Activated CD4-positive, alpha-beta T cell treated with anti-CD3 and anti-CD28 coated beads, Interleukin-2, amount 10 ng/mL, durations not matched to agents 24 days and 14 days (primary cell): ENCODE measurements at places on chromosomes 13 and 19. TPM values are rescaled to one million over a fixed set of nuclear protein-coding genes. Genes with fewer than 3 reads are reported as not detected.

- DNase-seq, result no peak
Measured at GRCh38 chr13:88840085-88840484, 1168.9 kb downstream of the SLITRK5 start.

DNA sequence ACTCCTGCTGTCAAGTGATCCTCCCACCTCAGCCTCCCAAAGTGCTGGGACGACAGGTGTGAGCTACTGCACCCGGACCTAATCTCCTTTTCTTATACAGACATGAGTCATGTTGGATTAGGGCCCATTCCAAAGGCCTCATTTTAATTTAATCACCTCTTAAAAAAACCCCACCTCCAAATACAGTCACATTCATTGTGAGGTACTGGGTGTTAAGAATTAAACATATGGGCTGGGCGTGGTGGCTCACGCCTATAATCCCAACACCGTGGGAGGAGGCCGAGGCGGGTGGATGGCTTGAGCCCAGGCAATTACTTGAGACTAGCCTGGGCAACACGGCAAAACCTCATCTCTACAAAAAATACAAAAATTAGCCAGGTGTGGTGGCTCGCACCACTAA is 46.6 kb downstream of the PIN1 start:
- no peak for DNase-seq

DNA sequence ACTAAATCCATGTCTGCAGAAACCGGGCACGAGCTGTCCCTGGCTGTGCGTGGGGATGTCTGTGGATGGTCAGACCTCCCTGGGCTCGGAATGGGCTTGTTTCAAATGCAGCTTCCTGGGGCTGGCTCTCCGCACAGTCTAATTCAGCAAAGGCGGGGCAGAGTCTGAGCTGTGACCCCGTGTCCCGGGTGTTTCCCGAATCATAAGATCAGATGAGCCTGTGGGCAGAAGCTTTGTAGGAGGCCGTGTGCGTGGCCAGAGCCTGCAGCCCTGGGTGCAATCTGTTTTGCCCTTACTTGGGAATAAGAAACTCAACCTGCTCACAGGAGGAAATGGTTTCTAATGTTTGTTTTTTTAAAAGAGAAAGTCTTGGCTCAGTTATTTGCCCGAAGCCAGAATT is 13.9 kb upstream of the GNA11 start:
- no peak for DNase-seq

GRCh38 chr19:2112516-2113320 is 16.0 kb downstream of the IZUMO4 start:
- DNase-seq, result no peak

- DNase-seq, result no peak
Measured at GRCh38 chr13:47843005-47843404, 158.1 kb downstream of the SUCLA2 start.

- no peak for DNase-seq
Measured at GRCh38 chr13:107088061-107088460, 520.1 kb upstream of the ARGLU1 start.

- peak; percentile 82 for DNase-seq
Measured at GRCh38 chr13:44273991-44274770, 99.4 kb upstream of the SERP2 start.

GRCh38 chr19:3220576-3220975 is 3.9 kb upstream of the CELF5 start:
- DNase-seq, result no peak

DNA sequence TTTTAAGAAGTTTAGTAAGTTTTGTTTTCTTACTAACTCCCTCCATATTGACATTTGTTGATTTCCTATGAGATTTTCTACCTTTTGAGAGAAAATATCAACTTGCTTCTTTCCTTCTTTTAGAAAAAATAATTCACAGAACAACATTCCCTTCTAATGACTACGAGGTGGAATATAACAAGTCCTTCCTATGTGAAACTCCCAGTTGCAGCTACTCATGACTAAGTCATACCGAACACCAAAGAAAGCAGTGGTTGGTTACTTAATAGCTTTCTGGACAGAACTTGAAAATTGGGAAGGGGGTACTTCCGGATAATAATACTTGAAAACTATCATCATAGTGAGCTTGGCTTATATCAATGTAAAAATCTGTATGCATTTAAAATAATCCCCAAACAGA is 144.8 kb downstream of the DACH1 start:
- no peak for DNase-seq

GRCh38 chr19:30450835-30451321 is 78.7 kb downstream of the ZNF536 start:
- DNase-seq, result no peak

GRCh38 chr13:86591862-86592261 is 792.6 kb upstream of the SLITRK6 start:
- no peak for DNase-seq

DNA sequence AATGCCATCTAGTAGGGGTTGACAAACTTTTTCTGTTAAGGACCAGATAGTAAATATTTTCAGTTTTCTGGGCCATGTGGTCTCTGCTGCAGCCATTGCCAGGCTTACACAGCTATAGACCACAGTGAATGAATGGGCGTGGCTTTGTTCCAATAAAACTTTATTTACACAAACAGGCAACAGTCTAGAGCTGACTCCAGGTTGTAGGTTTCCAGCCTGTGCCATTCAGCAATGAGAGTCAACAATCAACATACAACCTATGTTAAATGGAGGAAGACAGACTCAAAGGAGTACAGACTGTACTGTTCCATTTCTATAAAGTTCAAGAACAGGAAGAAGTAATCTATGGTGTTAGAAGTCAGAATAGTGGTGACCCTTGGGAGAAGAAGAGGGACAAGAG is 15.2 kb upstream of the IZUMO2 start:
- DNase-seq, result no peak

GRCh38 chr13:42929886-42930535 is 62.0 kb downstream of the EPSTI1 start:
- DNase-seq, result peak; percentile 16

DNA sequence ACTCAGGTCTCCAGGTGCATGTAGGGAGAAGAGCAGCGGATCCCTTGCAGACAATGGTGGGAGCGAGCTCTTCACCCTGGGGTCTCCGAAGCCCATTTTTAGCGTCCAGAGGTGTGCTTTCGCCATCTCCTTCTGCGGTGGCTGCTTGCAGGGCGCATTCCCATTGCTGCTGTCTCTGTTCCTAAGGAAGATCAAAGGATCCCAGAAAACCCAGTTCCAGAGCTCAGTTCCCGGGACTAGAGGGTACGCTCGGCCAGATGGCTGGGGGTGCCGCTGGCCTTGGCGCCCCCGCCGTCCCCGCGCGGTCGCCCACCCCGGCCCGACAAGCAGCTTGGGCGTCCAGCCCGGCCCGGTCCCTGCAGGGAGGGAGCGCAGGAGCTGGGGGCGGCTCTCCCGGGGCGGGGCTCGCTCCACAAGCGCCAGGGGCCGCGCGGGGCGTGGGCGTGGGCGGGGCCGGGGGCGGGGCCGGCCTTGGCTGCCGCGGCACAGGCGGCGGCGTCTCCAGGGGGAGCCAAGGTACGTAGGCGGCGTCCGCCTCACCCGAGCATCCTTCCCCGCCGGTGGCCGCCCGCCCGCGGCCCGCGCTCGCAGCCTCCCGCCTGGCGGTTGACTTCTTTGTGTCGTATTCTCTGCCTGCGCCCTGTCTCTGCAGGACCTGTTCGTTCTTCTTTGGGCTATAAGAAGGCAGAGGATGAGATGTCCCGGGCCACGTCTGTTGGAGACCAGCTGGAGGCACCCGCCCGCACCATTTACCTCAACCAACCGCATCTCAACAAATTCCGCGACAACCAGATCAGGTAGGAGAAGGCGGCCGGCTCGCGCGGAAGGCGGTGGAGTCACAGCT is 96.8 kb downstream of the ATP8A2 start:
- DNase-seq, result peak; percentile 59

GRCh38 chr13:99301913-99302636 is 5.1 kb downstream of the GPR183 start:
- DNase-seq, result no peak

- DNase-seq, result no peak
Measured at GRCh38 chr19:51372021-51372648, 319 bp downstream of the NKG7 start.

DNA sequence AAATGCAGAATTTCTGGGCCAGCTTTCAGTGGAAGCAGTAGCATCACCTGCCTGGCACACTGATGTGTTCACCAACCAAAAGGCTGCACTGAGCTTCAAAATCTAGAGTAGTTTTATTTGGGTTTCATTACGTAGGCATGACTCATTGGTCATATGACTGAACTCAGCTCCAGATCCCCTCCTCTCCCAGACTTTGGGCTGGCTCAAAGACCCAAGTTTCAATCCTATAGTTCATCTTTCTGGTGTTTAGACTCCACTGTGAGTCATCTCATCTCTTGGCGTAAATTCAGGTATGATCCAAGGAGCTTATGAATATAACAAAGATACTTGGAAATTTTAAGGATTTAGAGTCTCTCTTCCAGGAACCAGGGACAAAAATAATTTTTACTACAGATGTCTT is 17.7 kb downstream of the ZMYM5 start:
- no peak for DNase-seq

GRCh38 chr19:44608391-44608821 is 5.0 kb upstream of the IGSF23 start:
- no peak for DNase-seq

DNA sequence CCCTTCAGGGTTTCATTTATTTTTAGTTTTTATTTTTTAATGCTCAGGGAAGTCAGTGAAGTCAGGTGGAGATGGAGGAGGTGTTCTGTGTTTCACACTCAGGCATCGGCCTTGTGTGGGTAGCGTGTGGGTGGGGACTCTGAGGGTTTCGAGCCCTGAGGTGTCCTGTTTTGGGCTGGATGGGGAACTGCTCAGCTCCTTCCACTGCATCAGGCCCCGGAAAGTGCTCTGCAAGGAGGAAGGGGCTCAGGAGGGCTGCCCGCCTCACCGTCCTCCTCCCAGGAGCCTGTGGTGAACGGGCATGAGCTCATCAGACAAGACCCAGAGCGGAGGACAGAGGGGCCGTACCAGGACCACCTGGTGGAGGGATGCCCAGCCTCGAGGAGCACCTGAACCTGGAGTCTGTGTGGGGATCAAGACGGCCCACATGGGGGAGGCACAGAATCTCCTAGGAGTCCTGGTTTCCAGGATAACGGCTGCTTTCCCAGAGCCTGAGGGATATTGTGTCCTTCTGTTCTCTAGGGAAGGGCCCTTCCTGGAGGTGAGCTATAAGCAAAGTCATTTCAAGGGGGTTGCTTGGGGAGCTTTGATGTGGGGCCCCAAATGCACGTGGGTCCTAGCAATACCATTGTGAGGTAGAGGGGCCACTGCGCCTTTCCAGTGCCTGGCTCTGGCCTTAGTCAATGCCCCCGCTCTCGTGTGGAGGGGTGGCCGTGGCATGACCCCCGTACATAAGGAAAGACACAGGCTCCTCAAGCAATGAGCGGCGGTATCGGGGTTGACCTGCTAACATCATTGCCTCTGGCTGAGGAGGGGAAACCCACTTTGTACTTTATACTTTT is 13.5 kb upstream of the GAS6 start:
- no peak for DNase-seq

GRCh38 chr13:70630247-70630646 is 522.0 kb upstream of the KLHL1 start:
- DNase-seq, result no peak

GRCh38 chr13:114065926-114066774 is 66.3 kb downstream of the RASA3 start:
- no peak for DNase-seq

GRCh38 chr13:63901630-63902029 is 2486.0 kb upstream of the PCDH20 start:
- DNase-seq, result no peak

DNA sequence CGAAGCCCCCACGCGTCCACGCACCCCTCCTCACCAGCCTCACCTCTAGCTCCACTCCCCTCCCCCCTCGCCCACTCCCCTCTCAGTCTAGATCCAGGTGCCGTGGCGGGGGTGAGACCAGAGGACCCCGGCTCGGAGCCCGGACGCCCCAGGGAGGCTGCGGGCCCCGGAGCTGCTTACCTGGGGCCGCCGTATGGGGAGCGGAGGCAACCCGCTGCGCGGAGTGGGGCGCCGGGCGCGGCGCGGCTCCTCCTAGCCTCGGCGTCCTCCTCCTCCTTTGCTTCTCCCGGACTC is 353 bp downstream of the ENOX1 start:
- DNase-seq, result no peak

- no peak for DNase-seq
Measured at GRCh38 chr19:42327381-42327780, 1.9 kb downstream of the MEGF8 start.

DNA sequence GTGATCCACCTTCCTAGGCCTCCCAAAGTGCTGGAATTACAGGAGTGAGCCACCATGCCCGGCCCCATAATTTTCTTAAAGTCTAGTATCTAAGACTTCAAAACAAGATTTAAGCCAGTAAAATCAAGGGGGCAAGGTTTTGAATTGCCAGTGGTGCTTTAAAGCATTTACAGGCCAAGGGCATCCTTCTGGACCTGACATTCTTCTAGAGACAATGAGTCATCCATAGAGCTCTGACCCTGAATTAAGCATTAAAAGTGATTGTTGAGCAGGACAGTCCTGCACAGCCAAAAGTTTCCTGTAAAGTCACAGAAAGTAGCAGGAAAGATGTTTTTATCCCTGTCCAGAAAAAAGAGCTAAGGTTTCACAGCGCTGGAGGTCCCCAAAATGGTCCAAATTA is 50.9 kb upstream of the ATP12A start:
- no peak for DNase-seq

DNA sequence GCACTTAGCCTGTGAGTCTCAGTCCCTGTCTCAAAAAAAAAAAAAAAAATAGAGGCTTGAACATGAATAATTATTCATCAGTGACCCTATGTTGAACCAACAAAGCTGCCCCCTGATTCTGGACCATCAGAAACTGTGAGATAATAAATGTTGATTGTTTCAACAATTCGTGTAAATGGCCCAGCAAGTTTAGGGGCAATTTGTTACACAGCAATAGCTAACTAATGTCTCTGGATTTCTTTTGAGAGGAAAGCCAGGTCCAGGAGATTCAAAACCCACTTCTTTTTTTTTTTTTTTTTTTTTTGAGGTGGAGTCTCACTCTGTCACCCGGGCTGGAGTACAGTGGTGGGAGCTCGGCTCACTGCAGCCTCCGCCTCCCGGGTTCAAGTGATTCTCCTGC is 12.5 kb upstream of the TLE6 start:
- DNase-seq, result no peak

GRCh38 chr19:41792513-41793413 is 3.6 kb upstream of the CEACAM3 start:
- peak; percentile 89 for DNase-seq

Gene ZNF211
- 7.7 and 10.0 TPM in 2 replicates for total RNA-seq

Gene GJB6
- 0.91 and 1.2 TPM in 2 replicates for total RNA-seq

Gene CEACAM4
- not detected in 2 replicates for total RNA-seq

Gene ZNF610
- 0.12 and 0.85 TPM in 2 replicates for total RNA-seq

Gene BICRA
- 10.5 and 11.9 TPM in 2 replicates for total RNA-seq

Gene PPP2R1A
- total RNA-seq, result 226 and 237 TPM in 2 replicates

Gene ZIC5
- not detected in 2 replicates for total RNA-seq

Gene ZNF534
- not detected in 2 replicates for total RNA-seq

Gene CDX2
- total RNA-seq, result not detected in 2 replicates

Gene EBPL
- 49.0 and 52.3 TPM in 2 replicates for total RNA-seq

Gene KLK3
- total RNA-seq, result not detected in 2 replicates

Gene CYSLTR2
- total RNA-seq, result 0.90 and 1.1 TPM in 2 replicates

Gene FAM83E
- total RNA-seq, result 5.1 and 6.4 TPM in 2 replicates

Gene NPHS1
- total RNA-seq, result 0.28 TPM in 1 of 2 replicates, not detected in the other

Gene PRSS57
- not detected in 2 replicates for total RNA-seq

Gene ZBTB32
- 140 and 142 TPM in 2 replicates for total RNA-seq

Gene FAM216B
- not detected in 2 replicates for total RNA-seq
